ENCODE measurements at places on chromosomes 6 and 20.

DNA sequence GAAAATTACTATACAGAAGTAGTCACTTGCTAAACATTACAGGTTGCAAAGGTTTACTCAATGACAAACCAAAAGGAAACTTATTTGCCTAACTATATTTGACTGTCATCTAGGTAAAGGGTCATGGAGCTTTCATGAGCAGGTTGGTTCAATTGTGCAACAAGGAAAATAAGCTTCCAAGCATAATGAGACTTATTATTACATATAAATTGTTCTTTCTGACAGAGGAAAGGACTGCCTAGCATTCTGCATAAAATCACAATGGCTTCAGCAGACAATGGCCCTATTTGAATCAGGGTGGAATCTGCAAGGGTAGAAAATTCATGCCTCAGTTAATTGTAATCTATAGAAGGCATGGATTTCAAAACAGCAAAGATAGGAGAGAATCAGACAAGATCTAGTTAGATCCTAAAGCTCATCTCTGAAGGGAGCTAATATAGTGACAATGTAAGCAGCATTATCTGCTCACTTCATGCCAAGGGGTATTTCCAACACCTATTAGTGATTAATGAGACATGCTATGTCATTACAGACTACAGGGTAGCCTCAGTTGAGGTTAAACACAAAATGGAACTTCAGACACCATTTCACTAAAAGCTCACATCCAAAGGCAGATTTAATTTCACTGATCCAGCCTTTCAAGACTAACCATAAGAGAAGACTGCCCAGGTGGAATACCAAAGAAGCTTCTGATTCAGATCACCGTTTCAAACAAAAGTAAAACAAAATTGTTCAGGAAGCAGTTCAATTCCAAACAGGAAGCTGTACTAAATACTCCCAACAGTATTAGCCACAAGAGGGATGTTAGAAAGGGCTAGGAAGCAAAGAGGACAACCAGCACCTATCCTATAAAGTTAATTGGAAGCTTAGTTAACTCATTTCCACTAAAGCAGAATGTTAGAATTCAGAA lies 8.5 kb downstream of the STAU1 start:
- no peak for DNase-seq

DNA sequence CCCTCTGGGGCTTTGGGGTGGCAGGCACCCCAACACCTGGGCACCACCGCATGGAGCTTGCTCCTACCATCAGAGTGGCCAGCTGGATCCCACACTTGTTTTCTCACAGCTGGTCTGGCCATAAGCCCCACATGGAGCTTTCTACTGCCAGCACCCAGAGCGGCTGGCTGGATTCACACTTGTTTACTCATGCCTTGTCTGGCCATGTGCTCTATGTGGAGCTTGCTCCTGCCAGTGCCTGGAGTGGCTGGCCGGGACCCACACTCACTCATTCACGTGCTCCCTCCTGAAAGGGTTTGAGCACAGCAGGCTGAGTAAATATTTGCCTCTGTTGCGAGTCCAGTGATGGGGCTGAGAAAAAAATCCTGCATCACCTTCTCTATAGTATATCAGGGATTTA lies 487.0 kb downstream of the CD109 start:
- no peak for DNase-seq

DNA sequence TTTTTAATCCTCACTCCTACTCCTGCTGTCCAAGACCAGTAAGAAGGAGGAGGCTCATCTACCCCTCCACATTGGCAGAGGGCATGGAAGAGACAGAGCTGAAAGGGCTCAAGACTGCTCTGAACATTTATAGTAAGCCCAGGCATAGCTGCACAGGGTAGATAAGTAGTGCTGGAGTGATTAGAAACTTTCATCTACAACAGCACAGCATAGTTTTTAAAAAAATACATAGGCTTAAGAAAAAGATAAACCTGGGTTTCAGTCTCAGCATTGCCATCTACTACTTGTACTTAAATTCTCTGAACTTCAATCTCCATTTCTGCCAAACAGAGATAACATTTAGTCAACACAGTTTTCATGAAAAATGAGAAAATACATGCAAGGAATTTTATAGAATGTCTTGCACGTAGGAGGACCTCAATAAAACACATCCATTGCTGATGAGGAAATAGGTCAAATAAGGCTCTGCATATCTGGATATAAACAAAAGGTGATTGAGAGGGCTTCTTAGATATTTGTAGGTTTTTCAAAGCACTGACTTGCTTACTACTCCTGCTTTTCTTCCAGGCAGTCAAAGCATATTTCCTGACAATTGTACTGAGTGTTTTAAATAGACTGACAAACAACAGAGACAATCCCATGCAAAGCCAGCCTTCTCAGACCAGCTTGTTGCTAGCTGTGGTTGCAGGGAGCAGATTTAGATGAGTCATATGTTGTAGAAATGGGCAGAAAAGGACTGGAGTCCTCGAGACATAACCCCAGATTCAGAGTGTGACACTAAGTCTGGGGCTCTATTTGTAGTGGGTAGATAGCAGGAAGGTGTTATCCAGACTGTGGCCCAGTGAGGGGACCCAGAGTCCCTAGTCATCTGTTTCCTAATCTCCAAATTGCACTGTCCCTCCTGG lies 107.4 kb upstream of the TAB2 start:
- no peak for DNase-seq

GRCh38 chr20:23047738-23048214 lies 1.7 kb downstream of the THBD start:
- DNase-seq, result no peak

- no peak for DNase-seq
These were observed 103.8 kb downstream of the RNASET2 start for GRCh38 chr6:166852451-166852975.

DNA sequence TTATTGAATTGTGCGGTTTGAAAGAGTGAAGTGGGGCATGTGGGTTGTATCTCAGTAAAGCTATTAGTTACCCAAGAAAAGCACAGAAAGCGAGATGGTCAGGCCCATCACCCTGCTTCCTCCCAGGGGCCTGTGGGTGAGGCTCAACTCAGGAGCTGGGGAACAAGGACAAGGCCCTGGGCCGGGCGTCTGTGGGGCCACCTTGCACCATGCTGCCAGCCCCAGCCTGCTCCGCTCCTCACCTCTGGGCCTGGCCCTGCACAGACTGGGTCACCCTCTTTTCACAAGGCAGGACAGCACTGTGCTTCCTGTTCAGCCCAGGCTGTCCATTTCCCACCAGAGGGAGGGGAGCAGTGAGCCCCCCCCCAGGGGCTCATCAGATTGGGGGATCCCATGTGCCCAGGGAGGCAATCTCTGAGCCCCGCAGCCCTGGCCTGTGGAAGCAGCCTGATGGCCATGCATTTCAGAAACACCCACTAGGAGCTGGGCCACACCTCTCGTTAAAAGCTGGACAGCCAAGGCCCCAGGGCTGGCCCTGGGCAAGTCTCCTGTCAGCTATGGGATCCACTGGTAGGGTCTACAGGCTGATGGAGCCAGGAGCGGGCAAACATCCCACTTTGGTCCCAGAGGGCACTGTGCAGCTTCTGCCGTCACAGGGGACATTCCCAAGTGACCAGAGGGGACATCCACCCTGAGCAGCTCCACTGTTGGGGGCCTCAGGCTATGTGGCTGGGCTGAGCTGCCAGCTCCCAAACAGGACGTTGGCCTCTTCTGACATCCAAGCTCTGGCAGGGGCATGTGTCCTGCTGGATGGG lies 55.9 kb downstream of the YTHDF1 start:
- no peak for DNase-seq

GRCh38 chr6:112690497-112691202 lies 343.5 kb downstream of the RFPL4B start:
- no peak for DNase-seq

- no peak for DNase-seq
These were observed 198.0 kb downstream of the BACH2 start for GRCh38 chr6:90098627-90099026.

GRCh38 chr6:118544105-118544504 lies 4.0 kb upstream of the PLN start:
- no peak for DNase-seq

- DNase-seq, result no peak
These were observed 164.9 kb downstream of the UTRN start for GRCh38 chr6:144449911-144450597.

Measured in esophagus squamous epithelium (tissue), 5 donors.